ENCODE measurements at places on chromosomes 12 and 14.

DNA sequence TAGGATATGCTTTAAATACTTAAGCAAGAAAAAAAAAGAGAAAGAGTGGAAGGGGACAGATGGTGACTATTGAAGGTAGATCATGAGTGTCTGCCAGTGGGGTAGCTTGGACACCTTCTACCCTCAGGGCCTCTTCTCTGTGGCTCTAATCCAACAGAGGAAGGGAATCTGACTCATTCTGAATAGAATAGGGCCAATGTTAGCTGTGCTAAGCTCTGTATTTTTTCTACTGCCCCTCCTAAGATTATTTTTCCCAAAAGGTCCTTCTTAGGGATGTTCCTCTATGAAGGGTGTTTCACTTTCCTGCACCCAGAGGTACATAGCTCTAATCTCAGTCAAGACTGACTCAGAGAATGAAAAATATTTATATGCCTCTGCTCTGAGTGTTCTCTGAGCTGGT is 25.6 kb downstream of the UNC79 start:
- DNase-seq: no peak

GRCh38 chr12:94123127-94123526 is 25.2 kb upstream of the PLXNC1 start:
- no peak for DNase-seq

DNA sequence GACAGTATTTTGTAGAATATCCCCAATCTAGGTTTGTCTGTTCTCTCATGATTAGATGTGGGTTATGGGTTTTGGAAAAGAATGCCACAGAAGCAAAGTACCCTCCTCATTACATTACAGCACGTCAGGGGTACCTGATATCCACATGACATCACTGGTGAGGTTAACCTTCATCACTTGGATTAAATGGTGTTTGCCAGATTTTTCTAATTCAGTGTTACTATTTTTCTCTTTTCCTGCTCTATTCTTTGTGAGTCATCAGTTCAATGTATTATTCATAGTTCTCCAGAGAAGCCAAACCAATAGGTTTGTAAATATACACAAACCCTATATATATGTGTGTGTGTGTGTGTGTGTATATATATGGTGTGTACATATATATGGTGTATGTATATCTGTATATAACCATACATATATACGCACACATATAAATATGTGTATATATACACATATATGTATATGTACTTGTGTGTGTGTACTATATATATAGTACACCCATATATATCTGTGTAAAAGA is 131.4 kb downstream of the LMNTD1 start:
- DNase-seq: no peak

DNA sequence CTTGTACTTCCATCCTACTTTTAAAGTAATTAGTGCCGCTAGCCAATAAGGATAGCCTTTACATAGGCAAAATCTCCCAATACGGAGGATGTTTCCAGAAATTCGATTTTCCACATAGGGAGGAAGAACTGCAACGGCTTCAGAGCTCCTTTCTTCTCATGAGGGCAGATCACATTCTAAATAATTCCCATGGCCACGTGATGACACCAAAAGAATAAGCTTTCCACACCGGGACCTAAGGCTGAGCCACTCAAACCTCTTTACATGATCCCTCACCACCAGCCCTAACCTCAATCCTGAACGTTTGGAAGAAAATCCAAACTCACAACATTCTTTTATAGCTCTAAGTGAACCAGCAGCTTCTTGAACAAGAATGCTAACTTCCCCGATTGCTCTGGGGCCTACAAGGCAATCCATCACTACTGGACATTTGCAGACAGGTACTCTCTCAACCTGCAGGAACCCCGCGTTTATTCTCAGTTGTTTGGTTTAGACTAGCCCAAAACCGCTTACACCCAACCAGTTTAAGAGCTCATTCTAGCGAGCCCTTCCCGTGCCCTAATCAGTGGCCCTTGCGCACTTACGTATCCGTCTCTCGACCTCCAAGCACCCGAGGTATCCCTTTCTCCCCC is 884 bp downstream of the CAPRIN2 start:
- DNase-seq: no peak

DNA sequence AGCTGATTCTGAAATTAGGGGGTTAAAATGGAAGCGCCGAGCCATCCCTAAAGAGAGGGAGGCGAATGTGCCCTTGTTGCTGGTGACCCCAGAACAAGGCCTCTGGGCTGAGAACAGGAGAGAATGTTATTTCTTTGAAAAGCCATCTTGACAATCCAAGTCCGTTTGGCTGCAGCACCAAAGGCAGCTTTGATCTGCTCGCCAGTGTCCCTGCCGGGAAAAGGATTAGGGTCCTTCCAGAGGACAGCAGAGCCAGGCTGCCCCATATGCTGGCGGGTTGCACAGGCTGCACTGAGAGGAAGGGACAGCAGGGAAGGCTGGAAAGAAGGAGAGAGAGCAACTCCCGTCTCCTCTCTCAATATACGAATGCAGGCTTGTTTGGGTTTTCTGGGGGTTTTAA is 141.7 kb downstream of the TMEM132C start:
- DNase-seq: no peak

GRCh38 chr12:79331870-79332269 is 358.9 kb downstream of the PAWR start:
- no peak for DNase-seq

- no peak for DNase-seq
Measured at GRCh38 chr12:936377-937345, 12.8 kb downstream of the RAD52 start.

- no peak for DNase-seq
Measured at GRCh38 chr14:74476107-74476506, 17.0 kb downstream of the NPC2 start.

DNA sequence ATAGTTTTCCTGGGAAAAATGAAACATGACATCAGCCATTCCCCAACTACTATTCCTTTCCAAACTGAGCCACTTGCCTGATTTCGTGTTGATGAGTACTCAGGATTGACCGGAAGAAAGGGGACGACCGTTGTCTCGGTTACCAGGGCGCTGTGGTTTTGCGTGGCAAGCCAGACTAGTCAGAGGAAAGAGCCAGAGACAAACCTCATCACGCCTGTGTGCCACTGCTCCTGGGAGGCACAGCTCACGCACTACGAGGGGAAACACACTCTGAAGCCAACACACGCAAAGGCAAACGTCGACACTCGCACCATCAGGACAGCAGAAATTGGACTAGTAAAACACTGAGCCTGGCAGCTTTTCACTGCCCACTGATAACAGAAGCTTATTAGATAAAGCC is 35.0 kb downstream of the GIT2 start:
- DNase-seq: no peak

- DNase-seq: no peak
Measured at GRCh38 chr12:80966001-80966400, 28.3 kb upstream of the LIN7A start.

DNA sequence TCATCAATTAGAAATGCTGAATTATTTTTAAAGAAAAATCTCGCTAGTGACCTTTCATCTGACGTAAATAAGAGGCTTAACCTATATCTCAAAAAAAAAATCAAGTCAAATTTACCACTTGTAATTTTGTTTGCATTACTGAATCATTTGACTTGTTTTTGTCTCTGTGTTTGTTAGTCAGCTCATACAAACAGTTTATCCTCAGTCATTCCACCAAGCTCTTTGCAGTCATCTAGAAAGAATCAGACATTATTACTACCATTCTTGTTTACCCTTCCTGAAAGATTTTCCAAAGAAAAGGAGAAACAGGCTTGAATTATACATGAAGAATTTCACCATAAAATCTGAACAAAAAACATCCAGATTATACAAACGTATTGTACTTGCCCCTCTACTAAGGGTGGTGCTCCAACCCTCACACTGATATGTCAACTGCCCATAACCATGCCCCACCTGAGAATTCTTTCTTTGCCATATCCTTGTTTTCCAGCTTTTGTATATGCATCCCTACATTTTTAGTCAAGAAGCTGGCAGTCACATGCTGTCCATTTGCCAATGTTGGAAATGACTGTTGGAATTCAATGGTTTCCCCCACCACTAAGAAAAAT is 257.2 kb downstream of the PAWR start:
- DNase-seq: no peak

DNA sequence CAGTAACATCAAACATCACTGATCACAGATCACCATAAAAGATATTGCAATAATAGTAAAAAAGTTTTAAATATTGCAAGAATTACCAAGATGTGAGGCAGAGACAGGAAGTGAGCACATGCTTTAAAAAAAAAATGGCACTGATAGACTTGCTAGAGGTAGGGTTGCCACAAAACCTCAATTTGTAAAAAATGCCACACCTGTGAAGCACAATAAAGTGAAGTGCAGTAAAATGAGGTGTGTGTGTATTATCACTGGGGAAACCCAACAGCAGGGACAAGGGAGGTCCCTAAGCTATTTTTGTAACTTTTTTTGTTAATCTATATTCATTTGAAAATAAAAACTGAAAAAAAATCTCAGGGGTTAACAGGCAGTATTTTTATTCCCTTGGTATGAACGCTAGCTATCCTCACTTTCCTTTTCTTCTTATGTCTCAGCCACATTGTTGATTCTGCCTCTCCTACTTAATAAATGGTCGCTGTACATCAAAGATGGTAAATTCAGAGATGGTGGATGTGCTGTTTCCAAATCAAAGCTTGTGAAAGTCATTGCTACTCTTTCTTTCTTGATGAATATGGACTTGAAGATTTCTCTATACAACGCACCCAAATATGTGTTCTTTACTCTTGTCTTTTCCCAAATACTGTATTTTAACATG is 14.0 kb upstream of the KLRD1 start:
- DNase-seq: peak; percentile 83

- DNase-seq: no peak
Measured at GRCh38 chr12:124464830-124465229, 102.6 kb downstream of the NCOR2 start.

GRCh38 chr14:35988972-35989690 is 163.0 kb downstream of the BRMS1L start:
- DNase-seq: no peak

DNA sequence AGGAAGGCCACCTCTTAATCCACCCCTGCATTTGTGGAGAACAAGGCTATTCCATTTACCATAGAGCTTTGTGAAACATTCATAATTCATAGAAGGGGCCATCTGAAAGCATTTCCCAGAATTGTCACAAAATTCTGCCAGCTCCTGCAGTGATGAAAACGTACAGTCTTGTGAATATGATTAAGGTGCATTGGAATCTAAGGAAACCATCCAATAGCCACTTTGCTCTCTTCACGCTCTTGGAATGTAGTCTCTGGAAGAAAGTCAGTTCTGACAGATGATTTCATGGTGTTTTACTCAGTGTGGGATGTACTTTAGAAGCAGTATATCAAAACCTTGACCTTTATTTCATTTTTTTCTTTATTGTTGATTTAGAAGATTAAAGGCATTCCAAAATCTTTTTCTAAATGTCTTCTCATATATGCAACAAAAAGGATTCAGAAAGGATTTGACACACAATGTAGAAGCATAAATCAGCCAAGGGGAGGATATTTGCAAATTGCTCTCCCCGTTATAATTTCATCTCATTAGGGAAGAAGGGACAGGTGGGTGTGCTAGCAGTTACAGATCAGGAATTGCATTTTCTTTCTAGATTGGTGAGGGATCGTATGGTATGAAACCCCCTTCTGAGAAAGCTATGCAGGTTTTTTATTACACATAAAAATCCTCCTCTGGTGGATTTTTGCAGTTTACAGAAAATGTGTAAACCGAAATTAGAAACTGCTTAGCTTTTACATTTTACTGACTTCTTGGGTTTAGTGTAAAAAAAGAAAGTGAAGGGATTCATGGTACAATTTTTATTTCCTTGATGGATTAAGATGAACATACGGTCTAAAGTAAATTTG is 390.2 kb downstream of the LRIG3 start:
- DNase-seq: no peak

GRCh38 chr12:9673404-9674225 is 4.1 kb downstream of the CLEC2D start:
- peak; percentile 68 for DNase-seq

DNA sequence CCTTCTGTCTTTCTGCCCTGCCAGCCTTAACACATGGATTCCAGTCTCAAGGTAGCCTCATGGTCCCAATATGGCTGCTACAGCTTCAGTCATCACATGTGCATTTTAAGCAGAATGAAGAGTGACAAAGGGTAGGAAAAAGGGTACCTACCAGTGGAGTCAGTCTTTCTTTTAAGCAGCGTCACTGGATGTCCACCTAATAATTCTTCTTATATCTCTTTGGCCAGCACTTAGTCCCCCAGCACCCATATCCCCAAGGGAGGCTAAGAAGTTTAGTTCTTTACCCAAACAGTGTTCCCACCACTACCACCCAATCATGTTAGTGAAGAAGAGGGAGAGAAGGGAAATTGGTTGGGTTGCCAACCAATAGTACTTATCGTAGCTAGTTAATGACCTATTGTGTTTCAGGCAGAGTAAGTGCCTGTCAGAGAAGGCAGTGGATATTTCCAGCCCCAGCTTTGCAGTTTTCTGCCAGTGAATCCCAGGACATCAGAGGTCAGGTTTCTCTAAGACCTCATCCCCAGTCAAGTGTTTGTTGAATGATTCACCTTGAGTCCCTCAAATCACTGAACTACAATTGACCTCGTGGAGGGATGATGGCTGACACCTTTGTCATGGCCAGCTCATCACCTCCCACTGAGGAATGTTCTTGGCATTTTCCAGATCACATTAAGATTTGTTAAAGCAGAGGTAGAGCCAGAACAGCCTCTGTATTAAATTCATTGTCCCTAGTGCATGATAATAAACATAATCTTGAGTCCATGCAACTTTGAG is 250.9 kb upstream of the CRY1 start:
- no peak for DNase-seq

DNA sequence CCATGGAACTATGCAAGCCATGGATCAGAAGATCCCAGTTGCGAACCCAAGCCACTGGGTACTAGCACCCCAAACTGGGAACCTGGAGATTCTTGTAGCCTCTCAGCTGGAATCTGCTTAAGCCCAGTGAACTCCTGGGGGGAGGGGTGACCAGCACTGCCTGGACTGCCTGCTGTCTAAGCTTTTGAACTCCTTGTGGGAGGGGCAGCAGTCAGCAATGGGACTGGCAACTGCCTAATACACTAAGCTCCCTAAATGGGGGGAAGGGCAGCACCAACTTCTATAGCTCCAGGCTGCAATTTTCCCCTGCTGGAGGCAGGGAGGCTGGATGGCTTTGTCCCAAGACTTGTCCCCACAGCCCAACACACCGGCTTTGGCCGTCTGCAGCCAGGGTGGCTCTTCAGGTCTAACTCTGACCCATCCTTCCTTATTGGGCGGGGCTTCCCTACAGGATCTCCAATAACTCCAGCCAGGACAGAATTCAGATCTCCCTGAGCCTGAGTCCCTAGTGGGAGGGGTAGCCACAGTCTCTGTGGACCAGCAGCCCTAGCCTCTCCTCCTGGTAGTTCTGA is 485.1 kb downstream of the SOX5 start:
- no peak for DNase-seq

DNA sequence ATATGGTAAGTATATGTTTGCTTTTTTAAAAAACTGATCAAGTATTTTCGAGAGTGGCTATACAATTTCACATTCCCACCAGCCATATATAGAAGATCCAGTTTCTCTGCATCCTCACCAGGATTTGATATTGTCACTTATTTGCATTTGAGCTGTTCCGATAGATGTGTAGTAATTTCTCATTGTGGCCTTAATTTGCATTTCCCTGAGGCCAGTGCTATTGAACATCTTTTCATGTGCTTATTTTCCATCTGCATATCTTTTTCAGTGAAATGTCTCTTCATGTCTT is 72.9 kb upstream of the VASH1 start:
- no peak for DNase-seq

All from CD8-positive, alpha-beta T cell (primary cell).